ENCODE measurements at places on chromosomes 6 and 20.

- peaks cover 28% of the 10 kb centered on the region for H3K4me1 ChIP-seq
- DNase-seq, result no peak
- peaks cover 16% of the 10 kb centered on the region for H3K36me3 ChIP-seq
Observed at GRCh38 chr6:33785778-33786177, 3.2 kb downstream of the LEMD2 start.

DNA sequence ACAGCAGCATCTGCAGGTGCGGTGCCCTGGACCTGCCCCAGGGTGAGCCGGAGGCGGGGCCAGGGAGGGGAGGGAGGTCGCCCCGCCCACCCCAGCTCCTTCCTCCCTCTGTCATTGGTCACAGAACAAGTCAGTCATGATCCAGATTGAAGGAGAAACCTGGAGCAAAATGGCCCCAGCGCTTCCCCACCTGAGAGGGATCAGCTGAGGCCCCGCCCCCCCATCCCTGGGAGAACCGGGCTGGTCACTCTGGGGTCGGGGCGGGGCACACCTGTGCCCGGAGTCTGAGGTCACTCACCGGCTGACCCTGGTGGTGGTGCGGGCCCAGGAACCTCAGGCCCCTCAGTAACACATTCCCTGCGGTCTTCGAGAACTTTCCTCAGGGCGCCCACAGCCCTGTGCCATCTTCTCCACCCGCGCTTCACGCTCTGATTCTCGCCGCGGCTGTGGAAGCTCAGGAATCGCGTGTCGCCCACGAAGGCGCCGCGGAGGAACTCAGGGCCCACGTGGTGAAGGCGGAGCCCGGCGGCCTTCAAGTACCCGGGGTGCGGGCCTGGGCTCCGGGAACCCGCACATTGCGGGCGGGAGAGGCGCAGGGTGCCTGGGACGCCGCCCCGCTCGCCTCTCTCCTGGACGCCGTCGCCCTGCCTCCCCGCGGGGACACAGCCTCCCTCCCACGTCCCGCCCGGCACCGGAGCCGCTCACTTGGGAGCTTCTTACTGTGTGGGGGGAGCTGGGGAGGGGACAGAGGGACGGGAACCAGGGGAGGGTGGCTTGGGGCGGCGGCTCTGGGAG lies 36.4 kb upstream of the HLA-C start:
- H3K36me3 ChIP-seq, result no peaks in the 10 kb centered on the region
- H3K27ac ChIP-seq, result no peak overlapping the region
- peak; percentile 91 for DNase-seq
- H3K4me1 ChIP-seq, result no peaks in the 10 kb centered on the region
- no peaks in the 10 kb centered on the region for H3K27me3 ChIP-seq
- H3K4me3 ChIP-seq, result no peak overlapping the region

DNA sequence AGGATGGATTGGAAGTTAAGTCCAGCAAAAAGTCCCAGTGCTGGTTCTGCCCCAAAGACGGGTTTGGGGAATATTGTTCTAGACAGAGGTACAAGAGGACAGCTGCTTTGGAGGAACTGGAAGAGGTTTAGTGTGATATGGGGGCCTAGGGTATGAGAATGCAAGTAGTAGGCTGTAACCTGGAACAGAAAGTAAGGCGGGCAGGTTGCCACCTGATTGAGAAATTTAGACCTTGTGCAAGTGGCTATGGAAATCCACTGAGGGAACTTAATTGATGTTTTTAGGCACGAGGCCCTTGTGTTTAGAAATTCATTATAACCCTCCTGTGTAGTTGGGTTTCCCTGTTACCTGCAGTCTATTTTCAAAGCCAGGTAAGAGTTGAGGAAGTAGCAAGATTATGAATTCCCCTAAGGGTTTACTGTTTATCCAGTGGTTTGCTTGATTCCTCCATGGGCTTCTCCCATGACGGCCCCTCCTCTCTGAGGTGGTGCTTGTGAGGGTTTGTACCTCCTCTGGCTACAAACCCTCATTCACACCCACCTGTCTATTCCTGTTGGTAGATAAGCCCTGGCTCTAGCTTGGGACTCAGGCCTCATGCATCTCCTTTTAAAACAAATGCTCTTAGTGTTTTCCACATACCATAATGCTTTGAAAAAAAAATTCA lies 42.0 kb upstream of the BCAS1 start:
- H3K4me1 ChIP-seq, result no peaks in the 10 kb centered on the region
- no peak overlapping the region for H3K27ac ChIP-seq
- no peaks in the 10 kb centered on the region for H3K27me3 ChIP-seq
- no peak for DNase-seq
- no peak overlapping the region for H3K4me3 ChIP-seq
- no peaks in the 10 kb centered on the region for H3K36me3 ChIP-seq

GRCh38 chr20:1465470-1466210 lies 1.0 kb downstream of the NSFL1C start:
- H3K27ac ChIP-seq, result no peak overlapping the region
- peak overlapping the region; percentile 80 for H3K4me3 ChIP-seq
- DNase-seq, result no peak
- H3K27me3 ChIP-seq, result no peaks in the 10 kb centered on the region

GRCh38 chr6:163229050-163229449 lies 185.5 kb upstream of the QKI start:
- no peak overlapping the region for H3K27ac ChIP-seq
- H3K36me3 ChIP-seq, result no peaks in the 10 kb centered on the region
- no peaks in the 10 kb centered on the region for H3K27me3 ChIP-seq
- H3K4me1 ChIP-seq, result no peaks in the 10 kb centered on the region
- no peak overlapping the region for H3K4me3 ChIP-seq

DNA sequence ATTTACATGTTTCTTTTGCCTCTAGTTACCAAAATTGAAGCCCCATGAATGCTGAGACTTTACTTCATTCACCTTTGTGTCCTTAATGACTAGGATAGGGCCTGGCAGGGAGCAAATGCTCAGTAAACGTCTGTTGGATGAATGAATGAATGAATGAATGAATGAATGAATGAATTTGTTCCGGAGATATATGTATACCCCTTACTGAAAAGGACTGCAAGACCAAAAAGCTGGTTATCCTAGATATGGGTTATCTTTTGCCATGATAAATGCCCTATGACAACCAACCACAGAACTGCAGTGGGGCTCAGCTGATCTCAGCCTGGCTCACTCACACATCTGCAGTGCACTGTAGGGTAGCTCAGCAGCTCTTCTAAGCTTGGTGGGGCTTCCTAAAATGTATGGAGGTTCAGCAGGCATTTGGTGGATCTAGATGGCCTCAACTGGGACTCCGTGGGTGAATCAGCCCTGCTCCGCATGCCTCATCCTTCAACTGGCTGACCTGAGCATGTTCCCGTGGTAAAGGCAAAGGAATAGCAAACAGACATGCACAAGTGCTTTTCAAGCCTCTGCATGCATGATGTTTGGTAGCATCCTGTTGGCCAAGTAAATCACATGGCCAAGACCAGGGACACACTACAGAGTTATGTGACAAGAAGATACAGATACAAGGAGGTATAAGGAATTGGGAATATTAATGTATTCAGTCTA lies 378.7 kb upstream of the SOX4 start:
- H3K4me1 ChIP-seq, result no peaks in the 10 kb centered on the region
- no peak for DNase-seq
- peaks cover 5% of the 10 kb centered on the region for H3K36me3 ChIP-seq
- no peak overlapping the region for H3K27ac ChIP-seq

GRCh38 chr6:53352360-53352759 lies 3.6 kb upstream of the ELOVL5 start:
- H3K27ac ChIP-seq, result no peak overlapping the region
- DNase-seq, result no peak
- no peaks in the 10 kb centered on the region for H3K36me3 ChIP-seq
- H3K4me1 ChIP-seq, result 0 out of 2 replicates have a peak, but pooled peaks cover 2% of the 10 kb centered on the region
- H3K27me3 ChIP-seq, result no peaks in the 10 kb centered on the region
- H3K4me3 ChIP-seq, result no peak overlapping the region

GRCh38 chr20:42598581-42598980 lies 591.1 kb downstream of the PTPRT start:
- no peaks in the 10 kb centered on the region for H3K4me1 ChIP-seq
- H3K27me3 ChIP-seq, result no peaks in the 10 kb centered on the region
- H3K27ac ChIP-seq, result no peak overlapping the region
- no peak for DNase-seq
- no peak overlapping the region for H3K4me3 ChIP-seq
- H3K36me3 ChIP-seq, result no peaks in the 10 kb centered on the region

DNA sequence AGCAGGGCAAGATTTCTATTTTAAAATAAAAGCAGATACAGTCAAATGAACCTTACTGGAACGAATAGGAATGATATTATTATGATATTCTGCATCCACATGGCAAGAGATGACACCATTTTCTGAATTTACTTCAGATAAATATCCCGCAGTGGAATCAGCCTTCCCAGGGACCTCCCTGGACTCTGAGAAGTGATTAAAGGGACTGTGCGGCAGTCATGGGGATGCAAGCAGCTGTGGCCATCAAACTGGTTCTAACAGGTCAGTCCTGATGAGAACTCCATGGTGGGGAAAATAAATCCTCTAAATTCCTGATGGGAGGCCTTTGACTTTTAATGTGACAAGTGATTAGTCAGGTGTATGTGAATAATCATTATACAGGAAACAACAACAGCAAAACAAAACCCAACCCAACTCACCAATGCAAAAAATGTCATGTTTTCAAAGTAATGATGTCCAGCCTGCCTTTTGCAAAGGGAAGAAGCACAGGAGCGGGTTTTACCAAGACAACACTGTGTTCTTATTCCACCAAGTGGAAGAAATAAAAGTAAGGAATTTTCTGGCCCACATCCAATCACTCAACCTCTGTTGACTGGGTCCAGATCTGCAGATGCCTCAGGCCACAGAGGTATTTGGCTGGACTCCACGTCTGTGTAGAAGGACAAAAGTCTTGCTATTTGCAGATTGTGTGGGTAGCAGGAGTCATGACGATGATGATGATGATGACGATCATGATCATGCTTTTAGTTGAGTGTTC lies 61.9 kb upstream of the CITED2 start:
- H3K4me3 ChIP-seq, result no peak overlapping the region
- H3K4me1 ChIP-seq, result no peaks in the 10 kb centered on the region
- no peak overlapping the region for H3K27ac ChIP-seq

GRCh38 chr20:18847226-18847755 lies 33.7 kb downstream of the SCP2D1 start:
- H3K27ac ChIP-seq, result no peak overlapping the region
- no peak for DNase-seq
- H3K4me1 ChIP-seq, result no peaks in the 10 kb centered on the region

DNA sequence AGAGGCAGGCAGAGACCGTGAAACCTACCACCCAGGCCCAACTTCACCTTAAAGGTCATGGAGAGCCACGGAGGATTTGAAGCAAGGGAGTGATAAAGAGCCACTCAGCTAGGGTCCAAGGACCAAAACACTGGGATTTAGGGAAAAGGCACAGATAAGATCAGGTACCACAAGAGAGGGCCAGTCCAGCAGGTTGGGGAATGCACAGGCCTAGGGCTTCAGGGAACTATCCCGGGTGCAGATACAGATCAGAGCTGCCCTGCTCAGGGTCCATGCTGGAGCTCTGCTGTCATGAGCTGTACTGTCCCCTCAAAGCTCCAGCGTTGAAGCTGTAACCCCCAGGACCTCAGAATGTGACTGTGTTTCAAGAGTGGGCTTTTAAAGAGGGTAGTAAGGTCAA lies 16.9 kb downstream of the SLC22A23 start:
- peaks cover 9% of the 10 kb centered on the region for H3K36me3 ChIP-seq
- no peak for DNase-seq
- H3K4me1 ChIP-seq, result no peaks in the 10 kb centered on the region

GRCh38 chr6:26234421-26235301 lies 130.3 kb upstream of the BTN3A2 start:
- peak overlapping the region; percentile 70 for H3K27ac ChIP-seq
- peaks cover 4% of the 10 kb centered on the region for H3K4me1 ChIP-seq
- no peaks in the 10 kb centered on the region for H3K36me3 ChIP-seq
- H3K4me3 ChIP-seq, result peak overlapping the region; percentile 96
- peak; percentile 67 for DNase-seq

- H3K36me3 ChIP-seq, result peaks cover 3% of the 10 kb centered on the region
- H3K27me3 ChIP-seq, result no peaks in the 10 kb centered on the region
Observed at GRCh38 chr6:35328108-35328723, 14.1 kb upstream of the PPARD start.

- no peak overlapping the region for H3K4me3 ChIP-seq
- no peak overlapping the region for H3K27ac ChIP-seq
Observed at GRCh38 chr6:14763139-14763538, 482.7 kb upstream of the JARID2 start.

- DNase-seq, result no peak
- H3K4me3 ChIP-seq, result peak overlapping the region; percentile 86
Observed at GRCh38 chr6:124963831-124964763, 1.9 kb downstream of the RNF217 start.

GRCh38 chr6:46035242-46035641 lies 19.6 kb upstream of the CLIC5 start:
- no peaks in the 10 kb centered on the region for H3K27me3 ChIP-seq
- DNase-seq, result no peak
- peaks cover 2% of the 10 kb centered on the region for H3K4me1 ChIP-seq
- no peak overlapping the region for H3K4me3 ChIP-seq
- no peak overlapping the region for H3K27ac ChIP-seq

DNA sequence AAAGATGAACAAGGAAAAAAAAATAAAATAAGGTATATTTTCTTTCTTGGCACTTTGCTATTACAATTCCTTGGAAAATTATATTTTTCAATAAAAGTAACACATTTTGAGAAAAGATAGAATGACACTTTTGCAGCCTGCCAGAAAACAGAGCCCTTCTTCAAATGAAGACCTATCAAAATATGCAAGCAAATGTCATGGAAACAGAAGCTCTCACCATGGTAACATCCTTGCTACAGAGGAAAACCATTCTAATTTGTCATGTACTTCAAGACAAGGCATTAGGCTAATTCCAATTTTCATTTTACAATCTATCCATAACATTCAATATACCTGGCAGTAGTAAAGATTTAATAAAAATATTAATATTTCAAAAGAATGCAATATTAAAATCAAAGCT lies 177.9 kb downstream of the RNGTT start:
- H3K27ac ChIP-seq, result no peak overlapping the region
- DNase-seq, result no peak
- no peaks in the 10 kb centered on the region for H3K4me1 ChIP-seq
- peaks cover 4% of the 10 kb centered on the region for H3K36me3 ChIP-seq

- DNase-seq, result no peak
- no peaks in the 10 kb centered on the region for H3K36me3 ChIP-seq
- no peak overlapping the region for H3K4me3 ChIP-seq
- no peak overlapping the region for H3K27ac ChIP-seq
Observed at GRCh38 chr6:100475554-100476320, 11.0 kb upstream of the SIM1 start.

DNA sequence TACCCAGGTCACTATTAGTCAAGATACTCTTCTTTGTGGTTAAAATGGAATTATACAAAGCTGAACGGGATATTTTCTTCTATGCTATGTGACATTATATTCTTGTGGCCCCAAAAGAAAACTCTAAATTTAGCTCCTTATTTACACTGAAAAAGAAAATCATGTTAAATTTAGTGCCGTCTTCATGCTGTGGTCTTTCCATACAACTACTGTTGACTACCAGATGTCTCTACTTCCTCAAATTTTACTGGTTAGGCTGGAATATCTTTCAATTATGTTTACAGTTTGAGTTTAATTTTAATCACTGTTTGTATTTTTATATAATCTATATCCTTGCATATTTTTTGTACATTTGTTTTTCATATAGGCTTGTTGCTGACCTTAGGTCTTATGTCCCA lies 95.6 kb upstream of the FOXO3 start:
- H3K4me1 ChIP-seq, result no peaks in the 10 kb centered on the region
- DNase-seq, result no peak
- H3K36me3 ChIP-seq, result peaks cover 2% of the 10 kb centered on the region
- no peak overlapping the region for H3K27ac ChIP-seq
- H3K27me3 ChIP-seq, result no peaks in the 10 kb centered on the region

Data from H9 (cell line).